ENCODE measurements at places on chromosomes 6 and 20. TPM values are rescaled to one million over a fixed set of nuclear protein-coding genes. Genes with fewer than 3 reads are reported as not detected.

BMP6 gene
- not detected for total RNA-seq

CLIC5 gene
- 2.9 TPM for total RNA-seq

PRDM13 gene
- 0.13 TPM for total RNA-seq

RBCK1 gene
- total RNA-seq: 103 TPM

DNA sequence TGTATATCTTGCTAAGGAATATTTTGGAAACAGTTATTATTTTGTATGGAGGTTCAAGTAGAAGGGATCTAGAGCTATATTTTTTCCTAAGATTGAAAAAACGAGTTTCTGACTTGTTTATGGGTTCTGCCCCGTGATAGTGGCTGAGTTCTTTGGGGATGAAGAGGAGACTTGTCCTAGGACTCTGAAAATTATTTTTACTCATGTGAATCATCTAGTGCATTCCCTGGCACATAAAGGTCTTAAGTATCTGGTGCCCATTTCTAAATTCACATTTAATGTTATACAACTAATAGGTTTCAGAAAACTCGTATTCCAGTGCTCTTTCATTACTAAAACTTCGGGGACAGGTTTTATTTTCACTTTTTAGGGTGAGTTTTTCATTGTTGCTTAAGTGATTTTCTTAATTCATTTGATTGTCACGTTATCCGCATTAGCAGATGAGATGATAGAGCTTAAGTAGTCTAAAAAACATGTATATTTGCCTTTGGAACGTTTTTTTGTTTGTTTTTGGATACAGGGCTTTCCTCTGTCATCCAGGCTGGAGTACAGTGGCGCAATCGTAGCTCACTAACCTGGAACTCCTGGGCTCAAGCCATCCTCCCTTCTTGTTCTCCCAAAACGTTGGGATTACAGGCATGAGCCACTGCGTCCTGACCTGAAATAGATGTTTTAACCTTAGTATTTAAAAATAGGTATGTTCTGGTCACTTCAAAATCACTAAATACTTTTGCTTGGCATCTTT is 2.1 kb downstream of the NFYA start:
- DNase-seq: no peak

GRCh38 chr20:53013847-53014246 is 41.7 kb downstream of the TSHZ2 start:
- DNase-seq: no peak

- no peak for DNase-seq
These were observed 27.0 kb upstream of the TFB1M start for GRCh38 chr6:155341130-155341828.

All from activated T-cell treated with anti-CD3 and anti-CD28 coated beads, Interleukin-2, amount 50 U/mL, for 4 hours (primary cell).